ENCODE measurements at places on chromosomes 7 and 10.

- no peak for DNase-seq
Observed at GRCh38 chr10:36051500-36051991, 409.4 kb upstream of the FZD8 start.

GRCh38 chr10:62454687-62455397, 80.7 kb downstream of the ZNF365 start:
- DNase-seq = no peak

- no peak for DNase-seq
Observed at GRCh38 chr10:93330824-93331223, 151.3 kb downstream of the MYOF start.

DNA sequence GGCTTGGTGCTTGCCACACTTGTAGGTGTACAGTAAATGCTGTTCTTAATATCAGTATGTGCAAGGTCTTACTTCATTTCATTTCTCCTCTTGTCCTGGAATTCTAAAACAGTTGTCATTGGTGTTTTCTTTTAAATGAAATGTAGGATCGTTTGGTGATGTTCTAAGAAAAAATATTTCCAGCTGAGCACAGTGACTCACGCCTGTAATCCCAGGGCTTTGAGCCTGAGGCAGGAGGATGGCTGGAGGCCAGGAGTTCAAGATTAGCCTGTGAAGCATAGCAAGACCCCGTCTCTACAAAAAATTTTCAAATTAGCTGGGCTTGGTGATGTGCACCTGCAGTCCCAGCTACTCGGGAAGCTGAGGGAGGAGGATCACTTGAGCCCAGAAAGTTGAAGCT, 32.6 kb upstream of the ELN start:
- no peak for DNase-seq

- no peak for DNase-seq
Observed at GRCh38 chr10:119348516-119349240, 141.3 kb downstream of the GRK5 start.

- DNase-seq = no peak
Observed at GRCh38 chr10:74040200-74041126, 42.5 kb downstream of the VCL start.

- no peak for DNase-seq
Observed at GRCh38 chr10:127698886-127699285, 38.1 kb upstream of the FOXI2 start.

- no peak for DNase-seq
Observed at GRCh38 chr7:122651451-122651850, 47.5 kb downstream of the RNF133 start.

DNA sequence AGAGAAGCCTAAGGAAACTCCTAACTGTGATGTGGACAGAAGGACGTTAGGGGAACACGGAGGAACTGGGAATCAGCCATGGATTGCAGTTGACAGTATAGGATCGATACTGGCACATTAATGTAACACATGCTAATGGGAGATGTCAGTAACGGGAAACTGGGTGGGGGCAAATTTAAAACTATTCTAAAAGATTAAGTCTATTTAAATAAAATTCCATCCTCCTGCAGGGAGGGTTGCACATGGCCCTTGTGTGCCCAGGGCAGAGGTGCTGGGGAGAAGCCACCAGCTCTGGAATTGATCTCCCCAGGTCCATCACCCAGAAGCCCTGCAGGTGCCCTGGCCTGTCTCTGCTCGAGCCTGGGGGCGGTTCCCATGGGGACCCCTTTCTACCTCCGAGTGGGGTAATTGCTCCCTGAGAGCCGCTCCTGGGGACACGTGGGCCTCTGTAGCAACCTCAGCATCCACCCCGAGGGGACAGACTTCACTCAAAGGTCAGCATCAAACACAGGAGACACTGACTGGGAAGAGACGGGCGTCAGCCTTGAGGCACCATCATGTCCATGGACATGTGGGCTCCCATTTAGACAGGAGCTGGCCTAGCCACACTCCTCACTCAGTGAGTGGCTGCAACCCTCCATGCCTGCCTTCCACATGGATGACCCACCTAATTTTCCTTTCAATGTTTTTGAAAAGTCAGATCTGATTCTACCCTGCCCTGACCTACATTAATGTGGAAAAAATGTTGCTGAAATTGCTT, 21.1 kb downstream of the SCART1 start:
- no peak for DNase-seq

- DNase-seq = no peak
Observed at GRCh38 chr10:70191161-70191971, 21.1 kb upstream of the SAR1A start.

GRCh38 chr7:81839708-81840369, 70.0 kb upstream of the HGF start:
- no peak for DNase-seq

- no peak for DNase-seq
Observed at GRCh38 chr7:30068117-30068516, 39.9 kb downstream of the PLEKHA8 start.

DNA sequence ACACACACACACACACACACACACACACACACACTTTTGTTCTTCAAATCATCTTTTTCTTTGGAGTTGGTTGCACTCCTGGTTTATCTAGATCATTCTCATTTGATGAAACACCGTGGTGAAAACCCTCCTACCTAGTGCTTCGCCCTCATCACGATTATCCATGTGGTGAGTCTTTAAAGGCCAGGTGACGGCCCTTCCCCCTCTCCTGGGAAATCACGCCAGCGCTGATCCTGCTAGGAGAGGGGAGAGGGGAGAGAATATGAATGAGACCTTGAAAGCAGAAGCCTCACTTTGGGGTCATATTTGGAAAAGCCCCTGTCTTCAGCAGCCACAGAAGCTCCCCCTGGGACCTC, 103.9 kb upstream of the LRRC4 start:
- no peak for DNase-seq

- DNase-seq = no peak
Observed at GRCh38 chr10:77576444-77577032, 61.1 kb downstream of the KCNMA1 start.

- DNase-seq = no peak
Observed at GRCh38 chr10:45040921-45041542, 40.3 kb downstream of the ZNF22 start.

Data from activated CD8-positive, alpha-beta memory T cell treated with anti-CD3 and anti-CD28 coated beads, Interleukin-2, amount 50 U/mL, for 48 hours (primary cell).